ENCODE measurements at places on chromosomes 2 and 18.

- DNase-seq, result no peak
These were observed 629.1 kb downstream of the LRP1B start for GRCh38 chr2:141501752-141502151.

GRCh38 chr2:205858881-205859441 lies 176.7 kb downstream of the NRP2 start:
- DNase-seq, result no peak

DNA sequence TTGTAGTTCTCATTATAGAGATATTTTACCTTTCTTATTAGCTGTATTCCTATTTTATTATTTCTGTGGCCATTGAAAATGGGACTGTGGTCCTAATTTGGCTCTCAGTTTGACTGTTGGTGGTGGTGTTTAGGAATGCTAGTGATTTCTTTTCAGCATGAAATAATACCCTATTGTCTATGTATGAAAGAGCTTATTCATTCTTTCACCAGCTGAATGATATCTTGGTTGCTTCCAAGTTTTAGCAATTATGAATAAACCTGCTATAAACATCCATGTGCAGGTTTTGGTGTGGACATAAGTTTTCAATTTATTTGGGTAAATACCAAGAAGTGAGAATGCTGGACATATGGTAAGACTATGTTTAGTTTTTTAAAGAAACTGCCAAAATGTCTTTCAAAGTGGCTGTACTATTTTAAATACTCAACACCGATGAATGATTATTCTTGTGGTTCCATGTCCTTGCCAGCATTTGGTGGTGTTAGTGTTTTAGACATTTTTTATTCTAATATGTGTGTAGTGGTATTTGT lies 501.6 kb upstream of the GYPC start:
- no peak for DNase-seq

GRCh38 chr2:65636813-65637483 lies 204.5 kb upstream of the SPRED2 start:
- DNase-seq, result no peak

GRCh38 chr2:19355931-19356544 lies 2.4 kb downstream of the OSR1 start:
- DNase-seq, result no peak

- no peak for DNase-seq
These were observed 406.8 kb downstream of the NBAS start for GRCh38 chr2:15154297-15154696.

DNA sequence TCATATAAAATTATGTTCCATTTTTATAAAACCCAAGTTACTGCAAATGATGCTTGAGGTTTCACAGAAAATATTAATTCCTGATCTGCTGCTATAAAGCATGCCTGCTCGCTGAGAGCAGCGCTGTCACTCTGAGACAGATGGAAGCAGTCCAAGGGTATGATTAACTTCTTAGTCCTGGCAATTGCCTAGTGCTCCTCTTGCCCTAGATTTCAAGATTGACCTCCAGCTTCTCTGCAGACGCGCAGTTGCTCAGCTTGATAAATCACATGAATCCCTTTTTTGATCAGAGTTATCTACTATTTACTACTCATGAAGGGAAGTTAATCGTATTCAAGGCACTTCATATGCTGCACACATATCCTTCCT lies 154.6 kb upstream of the REV1 start:
- DNase-seq, result no peak

GRCh38 chr2:114405247-114406116 lies 37.0 kb upstream of the DPP10 start:
- no peak for DNase-seq

DNA sequence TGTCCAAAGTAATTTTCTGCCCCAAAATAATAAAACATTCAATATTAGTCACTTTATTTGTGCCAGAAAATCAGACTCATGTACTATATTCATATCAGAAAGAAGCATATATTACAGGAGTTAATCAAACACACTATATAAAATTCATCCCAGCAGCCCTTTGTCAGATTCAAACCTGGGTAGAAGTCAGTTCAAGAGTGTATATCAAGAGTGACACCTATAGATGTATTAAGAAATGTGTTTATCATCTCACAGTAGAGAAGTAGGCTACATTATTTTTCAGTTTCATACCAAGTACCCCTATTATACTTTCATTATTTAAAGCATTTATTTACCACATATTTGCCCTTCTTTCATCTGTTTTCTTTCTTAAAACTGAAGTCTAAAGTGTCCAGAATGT lies 193.2 kb upstream of the DDX18 start:
- no peak for DNase-seq

DNA sequence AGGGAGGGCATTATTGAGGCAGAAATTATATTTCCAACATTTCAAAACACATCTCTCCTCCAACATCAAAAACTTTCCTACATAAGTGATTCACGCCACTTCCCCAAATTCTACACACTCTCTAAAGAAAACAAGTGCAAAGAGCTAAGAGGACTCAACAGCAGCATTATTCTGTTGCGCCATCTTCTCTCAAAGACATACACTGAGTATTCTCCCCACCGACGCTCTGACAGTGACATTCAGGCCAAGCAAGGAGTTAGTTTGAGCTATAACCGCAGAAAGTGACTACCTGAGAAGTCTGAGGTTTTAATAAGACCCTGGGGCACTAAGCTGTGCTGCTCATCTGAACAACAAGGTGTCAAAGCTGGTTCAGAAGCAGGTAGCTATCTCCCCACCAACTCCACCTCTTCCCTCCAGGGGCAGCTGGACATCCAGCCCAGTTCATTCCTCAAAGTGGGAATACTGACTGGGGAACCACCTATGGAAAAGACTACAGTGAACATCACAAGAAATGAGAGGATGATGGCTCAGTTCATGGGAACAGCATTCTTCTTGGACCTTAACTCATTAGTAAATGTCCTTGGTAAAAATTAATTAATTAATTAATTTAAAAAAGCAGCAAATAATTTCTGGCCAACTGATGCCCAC lies 309.5 kb upstream of the CCDC68 start:
- no peak for DNase-seq

DNA sequence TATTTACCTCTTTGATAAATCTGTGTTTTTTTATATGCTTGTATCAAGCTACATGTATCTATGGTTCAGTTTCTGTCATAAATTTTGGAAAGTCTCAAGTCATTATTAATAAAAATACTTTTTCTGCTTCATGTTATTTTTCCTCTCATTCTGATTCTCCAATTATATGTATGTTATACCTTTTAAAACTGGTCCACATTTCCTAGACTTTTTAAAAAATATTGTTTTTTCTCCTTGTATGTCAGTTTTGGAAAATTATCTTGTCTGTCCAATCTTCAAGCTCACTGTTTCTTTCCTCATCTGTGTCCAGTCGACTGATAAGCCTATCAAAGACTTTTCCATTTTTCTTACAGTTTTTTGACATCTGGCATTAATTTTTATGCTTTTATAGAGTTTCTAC lies 253.4 kb downstream of the ASXL3 start:
- no peak for DNase-seq

- no peak for DNase-seq
These were observed 8.9 kb upstream of the GALM start for GRCh38 chr2:38656866-38657480.

DNA sequence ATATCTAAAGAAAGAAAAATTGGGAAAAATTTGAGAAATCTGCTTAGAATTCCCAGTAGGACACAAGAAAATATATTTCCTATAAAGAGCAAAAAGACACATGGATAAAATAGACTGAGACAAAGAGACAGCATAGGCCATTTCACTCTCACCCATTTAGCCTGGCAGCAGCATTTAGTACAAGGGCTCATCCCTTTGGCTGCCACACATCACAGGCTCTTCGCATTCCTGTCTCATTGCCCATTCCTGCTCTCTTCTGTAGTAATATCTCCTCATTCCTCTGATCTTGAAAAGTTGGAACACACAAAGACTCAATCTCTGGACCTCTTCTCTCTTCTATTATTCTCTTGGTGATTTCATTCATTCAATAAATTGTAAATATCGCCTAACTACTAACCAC lies 162.6 kb downstream of the SOX11 start:
- no peak for DNase-seq

GRCh38 chr2:88060907-88061275 lies 5.3 kb upstream of the KRCC1 start:
- DNase-seq, result no peak

GRCh38 chr18:38526922-38527321 lies 961.3 kb upstream of the CELF4 start:
- no peak for DNase-seq

GRCh38 chr2:65530547-65531320 lies 98.3 kb upstream of the SPRED2 start:
- DNase-seq, result no peak

GRCh38 chr2:207437524-207438143 lies 92.1 kb upstream of the CREB1 start:
- DNase-seq, result no peak

GRCh38 chr2:73830871-73831401 lies 2.2 kb downstream of the STAMBP start:
- DNase-seq, result no peak

GRCh38 chr2:216546641-216547403 lies 48.2 kb downstream of the RPL37A start:
- DNase-seq, result no peak

DNA sequence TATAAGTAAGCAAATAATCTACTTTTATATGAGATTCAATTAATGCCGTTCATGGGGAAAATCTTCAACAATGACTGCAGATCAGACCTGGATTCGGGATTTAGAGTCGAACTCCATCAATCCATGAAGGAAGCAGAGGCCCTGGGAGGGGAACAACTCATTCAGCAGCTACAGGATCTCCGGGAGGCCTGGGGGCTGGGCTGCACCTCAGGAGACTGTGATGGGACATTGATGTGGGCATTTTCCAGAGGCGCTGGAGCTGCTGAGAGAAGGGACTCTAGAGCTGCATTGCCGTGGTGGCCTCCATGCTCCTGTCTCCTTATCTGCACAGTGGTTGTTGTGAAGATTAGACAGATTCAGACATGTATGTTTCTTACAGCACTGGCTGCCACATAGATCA lies 76.9 kb downstream of the MYT1L start:
- DNase-seq, result no peak

DNA sequence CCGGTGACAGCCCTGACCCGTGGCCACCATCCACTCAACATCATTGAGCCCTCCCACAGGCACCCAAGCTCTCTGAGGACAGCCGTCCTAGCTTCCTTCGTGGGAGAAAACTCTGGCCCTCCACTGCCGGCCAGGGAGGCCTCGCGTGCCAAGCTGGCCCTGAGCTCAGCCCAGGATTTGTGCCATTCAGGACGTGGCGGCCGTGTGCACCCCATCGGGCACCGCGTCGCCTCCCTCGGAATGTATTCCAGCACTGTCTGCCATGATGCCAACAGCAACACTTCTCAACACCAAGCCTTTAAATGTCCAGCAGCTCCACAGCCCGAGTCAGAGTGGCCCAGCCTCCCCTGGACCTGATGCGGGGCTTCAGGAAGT lies 35.7 kb downstream of the ZNF516 start:
- DNase-seq, result no peak

- no peak for DNase-seq
These were observed 33.6 kb downstream of the DGKD start for GRCh38 chr2:233387667-233388528.

DNA sequence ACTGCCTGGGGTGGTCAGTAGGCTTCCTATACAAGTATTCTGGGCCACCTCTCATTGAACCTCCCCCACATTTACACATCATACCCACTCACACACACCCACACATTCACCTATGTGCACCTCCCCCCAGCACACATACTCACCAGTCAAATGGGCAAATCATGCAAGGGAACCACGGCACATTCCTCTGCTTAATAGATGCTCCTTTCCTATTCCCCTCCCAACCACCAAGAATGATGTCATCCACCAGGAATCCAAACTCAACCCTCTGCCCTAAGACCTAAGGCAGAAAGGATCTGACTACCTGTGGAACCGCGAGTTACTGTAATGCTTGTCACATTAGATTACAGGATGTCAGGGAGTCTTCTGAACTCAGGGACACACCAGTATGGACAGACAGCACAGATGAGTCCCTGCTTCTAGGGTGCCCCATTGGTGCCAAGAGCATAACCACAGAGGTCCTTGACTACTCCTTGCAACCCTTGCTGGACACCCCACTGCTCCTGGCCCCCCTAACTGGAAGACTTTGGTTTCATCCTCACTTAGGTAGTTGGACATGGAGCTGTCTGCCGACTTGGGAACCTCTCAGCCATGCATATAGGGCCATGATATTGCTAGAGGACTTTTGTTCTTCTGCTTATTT lies 21.5 kb upstream of the CAB39 start:
- no peak for DNase-seq

DNA sequence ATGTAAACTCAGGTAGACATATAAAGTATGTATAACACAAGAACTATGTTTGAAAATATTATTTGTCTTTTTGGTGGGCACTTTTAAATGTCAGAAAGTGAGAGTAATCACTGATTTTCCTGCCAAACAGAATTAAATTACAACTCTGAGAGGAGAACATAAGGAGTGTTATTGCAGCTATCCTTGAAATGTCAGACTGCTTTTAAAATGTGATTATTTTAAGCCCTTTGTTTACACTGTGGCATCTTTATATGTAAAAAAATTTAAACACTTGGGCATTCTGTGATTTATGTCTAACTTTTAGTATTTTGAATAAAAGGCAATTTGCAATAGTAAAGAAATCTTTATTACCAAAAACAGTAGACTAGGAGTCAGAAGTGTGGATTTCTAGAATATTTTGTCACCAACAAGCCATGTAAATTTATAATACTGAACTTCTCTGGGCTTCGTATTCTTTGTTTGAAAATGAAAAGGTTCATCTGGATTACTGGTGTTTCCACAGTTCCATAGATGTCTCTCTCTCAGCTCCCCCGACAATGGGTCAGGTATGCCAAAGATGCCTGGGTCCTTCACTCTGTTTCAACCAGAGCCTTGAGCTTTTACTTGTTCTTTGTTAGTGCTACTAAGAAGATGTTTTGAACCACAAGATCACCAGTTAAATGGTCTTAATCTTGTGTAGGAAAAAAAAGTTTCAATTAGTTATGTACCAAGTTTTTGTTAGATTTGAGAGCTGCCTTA lies 38.8 kb downstream of the GULP1 start:
- no peak for DNase-seq

- no peak for DNase-seq
These were observed 3.8 kb upstream of the OSR1 start for GRCh38 chr2:19362094-19362754.

Measured in activated T-cell treated with anti-CD3 and anti-CD28 coated beads for 1 hour (primary cell).